ENCODE measurements at places on chromosomes 2 and 18.

DNA sequence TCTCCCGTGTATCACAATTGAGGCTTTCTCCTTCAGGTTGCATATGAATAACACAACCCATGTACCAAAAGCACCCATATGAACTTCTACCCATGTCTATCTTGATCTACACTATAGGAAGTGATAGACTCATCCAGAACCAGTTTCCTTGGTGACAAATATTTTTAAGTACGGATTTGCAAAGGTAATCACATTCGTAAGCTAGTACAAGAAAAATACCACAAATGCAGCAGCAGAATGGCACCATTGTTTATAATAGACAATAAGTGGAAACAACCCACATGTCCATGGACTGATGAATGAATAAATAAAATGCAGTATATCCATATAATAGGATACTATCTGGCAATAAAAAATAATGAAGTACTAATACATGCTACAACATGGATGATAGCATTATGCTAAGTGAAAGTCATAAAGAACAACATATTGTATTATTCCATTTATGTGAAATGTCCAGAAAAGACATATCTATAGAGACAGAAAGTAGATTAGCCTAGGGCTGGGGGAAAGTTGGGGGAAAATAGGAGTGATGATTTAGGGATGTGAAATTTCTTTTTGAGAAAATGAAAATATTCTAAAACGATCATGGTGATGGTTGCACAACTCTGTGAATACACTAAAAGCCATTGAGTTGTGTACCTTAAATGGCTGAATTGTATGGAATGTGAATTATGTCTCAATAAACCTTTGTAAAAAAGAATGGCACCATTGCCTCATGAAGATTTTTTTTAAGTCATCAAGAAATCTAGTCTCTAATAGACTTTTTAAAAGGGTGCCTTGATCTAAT, 3.4 kb upstream of the CCDC88A start:
- DNase-seq, result no peak

DNA sequence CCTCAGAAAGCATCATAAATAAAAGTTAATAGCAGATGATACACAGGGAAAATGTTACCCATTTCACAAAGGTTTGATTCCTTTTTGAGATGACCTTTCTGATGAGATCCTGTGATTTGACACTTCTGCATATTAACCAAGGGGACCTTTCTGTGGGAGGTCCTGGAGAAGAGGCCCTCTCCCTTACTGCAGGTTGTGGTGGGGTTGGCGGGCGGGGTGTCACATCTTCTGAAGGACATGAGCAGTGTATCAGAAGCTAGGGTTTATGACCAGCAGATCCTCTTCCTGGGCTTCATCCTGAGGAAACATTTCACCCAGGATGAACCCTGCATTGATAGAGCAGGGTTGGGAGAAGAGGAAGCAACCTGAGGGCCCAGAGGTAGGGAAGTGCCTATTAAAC, 37.2 kb upstream of the SCLY start:
- no peak for DNase-seq

- no peak for DNase-seq
These were observed 20.4 kb downstream of the TPRKB start for GRCh38 chr2:73716543-73717250.

DNA sequence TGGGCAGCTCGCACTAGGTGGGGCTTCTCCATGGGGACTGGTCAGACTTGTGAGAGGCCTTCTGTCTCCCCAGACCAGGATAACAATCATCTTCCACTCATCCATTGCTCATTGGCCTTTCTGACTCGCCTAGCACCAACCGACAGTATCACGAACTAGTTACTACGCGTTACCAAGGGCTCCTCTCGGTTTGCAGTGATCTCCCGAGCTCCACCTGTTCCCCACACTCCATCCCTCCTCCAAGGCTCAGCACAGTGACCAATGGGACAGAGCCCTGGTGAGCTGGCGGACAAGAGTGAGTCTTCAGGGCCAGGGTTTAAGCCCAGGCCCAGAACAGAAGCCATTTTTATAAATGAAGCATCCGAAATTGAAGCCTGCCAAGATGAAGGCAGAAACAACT, 42.8 kb upstream of the SMAD7 start:
- no peak for DNase-seq

- DNase-seq, result no peak
These were observed 25.5 kb upstream of the ALMS1 start for GRCh38 chr2:73359915-73360697.

- no peak for DNase-seq
These were observed 417.1 kb upstream of the SALL3 start for GRCh38 chr18:78562531-78562961.

DNA sequence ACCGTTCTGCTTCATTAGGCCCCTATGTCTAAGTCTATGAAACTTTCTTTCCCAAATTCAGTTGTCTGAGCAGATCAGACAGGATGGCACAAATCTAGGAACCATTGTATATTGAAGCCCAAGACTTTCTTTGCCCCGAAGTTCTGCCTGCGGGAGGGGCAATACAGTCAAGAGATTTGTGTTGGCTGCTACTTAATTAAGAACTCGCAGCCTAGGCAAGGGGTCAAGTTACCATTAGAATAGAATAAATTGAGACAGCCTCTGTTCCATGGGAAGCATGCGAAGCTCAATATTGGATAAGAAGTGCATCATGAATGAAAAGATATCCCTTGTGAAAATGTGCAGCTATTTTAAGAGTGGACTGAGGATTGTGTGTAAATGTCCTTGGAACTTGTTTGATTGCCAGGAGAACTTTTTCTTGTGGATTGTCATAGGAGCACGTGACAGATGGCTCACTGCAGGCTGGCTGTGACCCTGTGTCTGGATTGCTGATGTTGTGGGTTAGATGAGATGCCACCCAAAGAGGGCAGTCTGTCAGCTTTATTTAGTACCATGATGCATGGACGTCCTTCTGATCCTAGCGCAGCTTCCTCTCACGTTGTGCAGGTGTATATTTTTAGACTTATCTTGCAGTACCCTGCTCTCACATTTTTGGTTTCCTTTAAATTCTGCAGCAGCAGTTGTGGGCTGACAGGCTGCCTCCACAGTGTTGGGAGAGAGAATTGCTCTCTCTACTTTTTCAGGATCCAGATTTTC, 30.9 kb downstream of the HAUS1 start:
- no peak for DNase-seq

- no peak for DNase-seq
These were observed 10.4 kb downstream of the MALL start for GRCh38 chr2:110105183-110105582.

- no peak for DNase-seq
These were observed 5.9 kb upstream of the POMC start for GRCh38 chr2:25174192-25174861.

DNA sequence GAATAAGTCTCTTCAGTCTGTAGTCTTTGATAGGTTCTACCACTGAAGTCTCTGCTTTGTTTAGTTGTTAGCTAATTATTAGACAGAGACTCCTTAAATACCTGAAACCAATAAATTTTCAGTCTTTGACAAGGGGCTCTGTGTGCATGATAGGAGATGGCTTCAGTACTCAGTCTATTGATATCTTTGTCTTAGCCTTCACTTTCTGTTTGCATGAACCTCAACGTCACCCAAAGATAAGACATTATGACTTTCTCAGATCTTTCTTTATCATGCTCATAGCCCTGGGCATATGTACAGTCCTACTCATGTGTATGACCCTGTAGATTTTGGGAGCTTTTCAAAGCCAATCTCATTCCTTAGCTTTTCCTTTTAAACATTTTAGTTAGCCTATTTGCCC, 183.5 kb upstream of the GCFC2 start:
- no peak for DNase-seq

DNA sequence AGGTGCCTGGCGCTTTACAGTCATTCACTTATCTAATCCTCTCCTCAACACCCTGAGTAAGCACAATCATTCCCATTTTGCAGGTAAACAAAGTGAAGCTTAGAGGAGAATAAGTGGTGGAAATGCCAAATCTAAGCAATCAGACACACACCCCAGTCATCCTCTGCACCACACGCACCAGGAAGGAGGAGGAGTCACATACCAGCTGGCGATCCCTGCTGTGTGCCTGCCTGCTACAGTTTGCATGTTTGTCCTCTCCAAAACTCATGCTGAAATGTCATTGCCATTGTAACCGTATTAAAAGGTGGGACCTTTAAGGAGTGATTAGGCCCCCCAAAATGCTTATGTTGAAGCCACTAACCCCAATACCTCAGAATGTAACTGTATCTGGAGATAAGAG, 93.7 kb downstream of the LOXHD1 start:
- no peak for DNase-seq

- no peak for DNase-seq
These were observed 51.2 kb upstream of the MEX3C start for GRCh38 chr18:51248685-51249084.

GRCh38 chr2:46562451-46562840, 83.1 kb downstream of the TMEM247 start:
- DNase-seq, result no peak

DNA sequence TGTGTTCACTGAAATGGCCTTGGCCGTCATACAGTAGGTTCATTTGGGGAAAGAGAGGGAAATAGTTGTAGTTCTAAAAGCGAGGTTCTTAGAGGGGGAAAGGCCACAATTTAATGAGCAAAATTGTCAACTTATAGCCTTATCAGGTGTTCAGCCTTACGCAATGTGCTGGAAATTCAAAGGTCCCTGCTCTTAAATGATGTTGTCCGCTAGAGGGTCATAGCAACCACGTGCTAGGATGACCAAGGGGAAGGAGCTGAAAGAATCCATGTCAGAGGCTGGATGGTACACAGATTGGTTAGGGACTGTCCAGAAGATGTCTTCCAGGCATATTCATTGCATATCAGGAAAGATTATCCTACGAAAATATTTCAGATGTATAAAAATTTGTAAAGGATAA, 282.3 kb upstream of the MEX3C start:
- no peak for DNase-seq

- no peak for DNase-seq
These were observed 20.7 kb downstream of the D2HGDH start for GRCh38 chr2:241755166-241755565.

- no peak for DNase-seq
These were observed 660.7 kb upstream of the CNTNAP5 start for GRCh38 chr2:123364243-123364896.

DNA sequence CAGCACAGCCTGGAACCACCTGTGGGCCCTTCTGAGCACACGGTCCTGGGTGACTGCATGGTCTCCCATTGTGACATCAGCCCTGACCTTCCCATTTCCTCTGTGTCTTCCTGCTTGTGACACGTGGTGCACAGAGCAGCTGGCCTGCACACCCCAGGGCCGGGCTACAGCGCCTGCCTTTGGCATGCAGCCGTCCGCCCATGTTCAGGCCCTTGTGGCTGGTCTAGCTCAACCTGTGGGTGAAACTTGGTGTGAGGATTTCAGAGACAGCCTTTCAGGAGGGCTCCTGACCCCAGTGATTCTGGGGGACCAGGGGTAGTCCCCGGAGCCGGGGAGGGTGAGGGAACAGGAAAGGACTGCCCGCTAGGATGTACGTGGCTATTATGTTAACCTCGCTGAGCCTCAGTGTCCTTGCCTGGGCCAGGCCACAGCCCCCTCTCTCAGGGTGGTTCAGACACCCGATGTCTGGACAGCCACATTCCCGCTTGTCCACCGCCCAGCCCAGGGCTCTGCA, 284.8 kb upstream of the HS6ST1 start:
- no peak for DNase-seq

DNA sequence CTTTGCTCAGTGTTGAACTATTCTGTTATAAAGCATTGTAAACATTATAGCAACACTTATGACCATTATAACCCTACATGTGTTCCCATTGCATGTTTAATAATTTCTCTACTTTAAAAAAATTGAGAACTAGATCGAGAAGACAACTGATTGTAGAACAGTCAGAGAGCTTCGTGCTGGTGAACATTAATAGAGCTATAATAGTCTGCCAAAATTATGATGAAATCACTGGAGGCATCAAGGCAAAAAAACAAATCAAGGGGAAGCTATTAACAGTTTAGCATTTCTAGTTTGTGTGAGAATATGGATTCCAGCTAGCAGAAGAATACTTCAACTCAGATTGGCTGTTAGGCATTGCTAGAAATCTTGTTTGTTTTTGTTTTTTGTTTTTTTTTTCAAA, 284.2 kb downstream of the CAMKMT start:
- no peak for DNase-seq

DNA sequence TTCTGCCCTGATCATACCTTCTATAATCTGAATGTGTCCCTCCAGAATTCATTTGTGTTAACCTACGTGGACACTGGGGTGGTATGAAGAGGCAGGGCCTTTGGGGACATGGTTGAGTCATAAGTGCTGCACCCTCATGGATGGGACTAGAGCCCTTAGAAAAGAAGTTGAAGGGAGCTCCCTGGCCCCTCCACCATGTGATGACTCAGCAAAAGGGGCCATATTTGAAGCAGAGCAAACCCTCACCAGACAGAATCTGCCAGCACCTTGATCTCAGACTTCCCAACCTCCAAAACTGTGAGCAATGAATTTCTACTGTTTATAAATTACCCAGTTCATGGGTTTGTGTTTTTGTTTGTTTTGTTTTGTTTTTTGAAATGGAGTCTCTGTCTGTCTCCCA, 33.4 kb upstream of the CD207 start:
- no peak for DNase-seq

DNA sequence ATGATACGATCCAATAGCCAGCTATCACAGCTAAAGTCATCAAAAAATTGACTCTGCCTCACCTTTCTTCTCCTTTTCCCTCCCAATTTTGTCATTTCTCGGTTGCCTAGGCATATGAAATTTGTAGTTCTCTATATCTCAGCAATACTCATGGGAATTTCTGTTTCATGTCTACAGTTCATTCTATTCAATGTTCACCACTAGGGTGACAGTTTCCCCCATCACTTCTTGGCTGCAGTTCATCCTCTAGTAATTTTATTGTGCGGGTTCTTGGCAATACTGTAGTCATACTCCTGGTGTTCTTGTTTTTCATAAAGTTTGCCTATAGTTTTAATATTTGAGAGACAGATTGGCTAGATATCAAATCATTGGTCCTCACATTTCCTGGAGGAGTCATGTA, 872.2 kb upstream of the ID2 start:
- no peak for DNase-seq

- DNase-seq, result no peak
These were observed 3.8 kb downstream of the PROC start for GRCh38 chr2:127421871-127422558.

GRCh38 chr2:166134252-166135151, 6.7 kb upstream of the SCN1A start:
- DNase-seq, result no peak

GRCh38 chr2:25043241-25043867, 1.5 kb downstream of the EFR3B start:
- DNase-seq, result peak; percentile 19

DNA sequence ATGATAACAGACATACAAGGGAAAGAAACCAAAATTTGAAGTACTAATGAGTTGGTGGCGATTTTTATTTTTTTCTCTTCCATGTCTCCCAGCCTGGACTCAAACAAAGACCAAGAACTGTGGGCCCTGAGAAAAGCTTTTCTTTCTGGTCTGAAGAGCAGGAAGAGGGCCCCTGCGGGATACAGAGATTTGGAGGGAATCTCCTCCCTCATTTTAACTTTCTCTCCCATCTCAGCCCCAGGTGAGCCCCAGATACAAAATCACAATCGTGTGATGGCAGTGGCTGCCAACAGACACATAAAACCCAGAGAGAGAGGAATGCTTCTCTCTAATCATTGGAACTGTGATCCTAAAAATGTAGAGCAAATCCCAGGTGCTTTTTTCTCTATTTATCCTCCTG, 19.5 kb upstream of the PRKCE start:
- no peak for DNase-seq
